ENCODE measurements at places on chromosomes 2 and 18. TPM values are rescaled to one million over a fixed set of nuclear protein-coding genes. Genes with fewer than 3 reads are reported as not detected.

DNA sequence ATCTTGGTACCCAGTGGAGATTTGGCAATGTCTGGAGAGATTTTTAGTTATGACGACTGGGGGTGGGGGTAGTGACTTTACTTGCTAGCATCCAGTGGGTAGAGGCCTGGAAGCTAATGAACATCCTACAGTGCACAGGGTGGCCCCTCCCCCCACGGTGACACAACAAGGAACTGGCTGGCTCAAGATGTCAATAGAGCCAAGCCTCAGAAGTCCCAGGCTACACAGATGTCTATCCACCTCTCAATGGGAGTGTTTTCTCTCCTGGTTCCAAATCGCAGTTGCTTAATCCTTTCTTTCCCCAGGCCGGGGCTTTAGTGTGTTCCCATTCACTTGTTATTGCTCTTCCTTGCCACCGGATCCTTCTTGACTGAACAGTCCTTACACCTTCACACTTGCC is 9.3 kb upstream of the CCBE1 start:
- no peak overlapping the region for H3K4me3 ChIP-seq
- H3K4me1 ChIP-seq = no peaks in the 10 kb centered on the region
- no peaks in the 10 kb centered on the region for H3K36me3 ChIP-seq
- no peak for DNase-seq
- no peaks in the 10 kb centered on the region for H3K27me3 ChIP-seq
- H3K27ac ChIP-seq = no peak overlapping the region

DNA sequence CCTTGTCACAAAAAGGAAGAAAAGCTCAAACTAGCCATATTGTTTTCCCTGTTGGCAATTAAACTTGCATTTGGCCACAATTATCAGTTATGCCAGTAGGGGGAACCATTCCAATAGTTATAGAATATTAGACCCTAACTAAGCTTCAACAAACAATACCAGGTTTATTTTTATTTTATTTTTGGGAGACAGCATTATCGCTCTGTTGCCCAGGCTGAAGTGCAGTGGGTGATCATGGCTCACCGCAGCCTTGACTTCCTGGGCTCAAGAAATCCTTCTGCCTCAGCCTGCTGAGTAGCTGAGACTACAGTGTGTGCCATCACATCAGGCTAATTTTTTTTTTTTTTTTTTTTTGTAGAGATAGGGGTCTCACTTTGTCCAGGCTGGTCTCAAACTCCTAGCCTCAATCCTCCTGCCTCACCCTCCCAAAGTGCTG is 102.1 kb downstream of the ATAD2B start:
- no peak overlapping the region for H3K27ac ChIP-seq
- H3K4me3 ChIP-seq = no peak overlapping the region
- H3K27me3 ChIP-seq = no peaks in the 10 kb centered on the region
- DNase-seq = no peak
- no peaks in the 10 kb centered on the region for H3K4me1 ChIP-seq

DNA sequence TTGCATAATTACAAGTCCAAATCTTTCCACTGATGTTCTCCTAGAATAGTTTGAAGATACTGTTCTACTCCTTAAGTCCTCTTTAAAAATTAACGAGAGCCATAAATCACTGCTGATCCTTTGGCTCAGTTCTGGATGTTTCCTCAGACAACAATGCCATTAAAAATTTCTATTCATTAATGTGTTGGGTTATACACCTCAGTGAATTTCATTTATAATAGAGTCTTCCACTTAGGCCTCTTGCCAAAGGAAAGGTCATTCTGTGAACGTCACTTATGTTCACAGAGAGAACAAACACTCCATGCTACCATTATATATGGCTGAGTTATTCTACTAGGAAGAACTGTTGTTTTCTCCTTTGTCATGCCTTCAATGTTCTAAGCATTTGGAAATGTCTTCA is 1472.3 kb upstream of the CELF4 start:
- H3K27me3 ChIP-seq = no peaks in the 10 kb centered on the region
- no peaks in the 10 kb centered on the region for H3K36me3 ChIP-seq
- no peak overlapping the region for H3K27ac ChIP-seq
- DNase-seq = no peak
- no peak overlapping the region for H3K4me3 ChIP-seq

DNA sequence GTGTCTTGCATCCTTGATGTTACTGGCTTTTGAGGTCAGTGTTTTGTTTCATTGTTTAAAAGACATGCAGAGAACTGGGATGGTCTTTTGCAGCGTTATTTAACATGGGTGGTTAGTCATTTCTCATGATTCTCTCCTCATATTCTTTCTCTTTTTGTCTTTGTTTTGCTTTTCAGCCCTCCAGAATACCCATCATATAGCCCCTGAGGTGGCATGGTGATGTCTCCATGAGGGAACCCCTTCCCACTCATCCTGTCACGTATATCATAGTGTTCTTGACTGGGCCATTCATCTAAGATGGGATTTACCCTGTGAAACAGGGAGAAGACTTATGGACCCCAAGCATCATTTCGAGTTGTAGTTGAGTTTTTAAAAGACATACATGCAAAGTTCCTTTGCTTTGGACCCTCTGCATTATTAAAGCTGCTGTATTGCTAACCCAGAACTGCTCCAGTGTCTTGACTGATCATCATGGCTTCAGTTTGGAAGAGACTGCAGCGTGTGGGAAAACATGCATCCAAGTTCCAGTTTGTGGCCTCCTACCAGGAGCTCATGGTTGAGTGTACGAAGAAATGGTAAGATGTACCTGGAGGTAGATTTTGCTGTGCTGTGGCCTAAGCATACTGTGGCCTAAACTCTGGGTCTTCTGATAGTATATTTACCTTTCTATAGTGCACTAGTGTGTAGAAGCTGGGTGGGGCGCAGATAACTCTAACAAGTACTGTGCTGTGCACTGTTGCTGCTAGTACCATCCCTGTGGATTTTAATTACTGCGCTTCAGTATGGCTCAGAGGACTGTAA is 1.4 kb downstream of the EHBP1 start:
- no peak for DNase-seq
- H3K36me3 ChIP-seq = no peaks in the 10 kb centered on the region
- no peak overlapping the region for H3K27ac ChIP-seq

DNA sequence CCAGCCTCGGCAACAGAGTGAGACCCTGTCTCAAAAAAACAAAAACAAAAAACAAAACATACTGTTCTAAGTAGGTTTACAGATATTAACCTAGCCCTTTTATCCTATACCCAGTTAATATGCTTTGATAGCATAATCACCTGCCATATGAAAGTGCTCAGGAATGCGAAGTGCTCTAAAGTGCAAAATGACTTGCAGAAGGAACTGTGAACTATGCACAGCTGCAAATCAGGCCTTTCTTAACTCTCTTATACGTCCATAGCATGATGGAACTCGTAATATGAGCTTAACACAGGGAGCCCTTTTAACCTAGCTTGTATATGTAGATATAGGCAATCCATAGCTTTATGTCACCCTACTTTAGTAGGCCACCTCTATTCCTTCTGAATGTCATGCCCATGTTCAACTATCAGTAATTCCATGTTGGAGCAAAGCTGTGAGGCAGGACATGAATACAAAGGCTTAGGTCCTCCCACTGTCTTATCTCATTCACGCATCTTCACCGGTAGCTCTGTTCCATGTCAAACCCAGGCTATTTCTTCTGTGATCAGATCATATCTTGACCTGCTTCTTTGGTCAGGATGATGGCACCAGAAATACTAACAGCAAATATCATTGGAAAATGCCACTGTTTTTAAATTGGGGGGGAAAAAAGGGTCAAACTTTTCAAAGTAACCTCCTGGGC is 72.9 kb downstream of the PRPF40A start:
- DNase-seq = no peak
- H3K27ac ChIP-seq = no peak overlapping the region
- H3K27me3 ChIP-seq = no peaks in the 10 kb centered on the region
- H3K36me3 ChIP-seq = peaks cover 16% of the 10 kb centered on the region

- H3K36me3 ChIP-seq = no peaks in the 10 kb centered on the region
- H3K27me3 ChIP-seq = no peaks in the 10 kb centered on the region
- H3K27ac ChIP-seq = peak overlapping the region; percentile 58
These were observed 54.7 kb downstream of the VWC2L start for GRCh38 chr2:214465363-214466146.

DNA sequence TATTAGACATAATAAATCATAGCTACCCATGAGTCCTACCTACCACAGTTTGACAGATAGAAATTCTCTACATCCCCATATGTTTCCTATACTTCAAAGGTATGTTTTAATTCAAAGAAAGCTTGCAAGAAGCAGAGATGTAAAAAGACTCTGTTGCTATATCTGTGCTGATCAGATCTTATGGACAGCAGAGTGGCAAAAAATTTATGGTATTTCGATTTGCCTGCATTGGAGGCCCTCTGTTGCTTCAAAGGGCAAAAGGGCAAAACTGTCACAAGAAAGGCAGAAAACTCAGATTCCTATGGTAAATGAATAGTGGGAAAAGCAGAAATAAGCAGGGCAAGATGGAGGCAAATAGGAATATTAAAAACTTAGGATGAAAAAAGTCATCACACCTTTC is 447.8 kb upstream of the SPHKAP start:
- no peak overlapping the region for H3K4me3 ChIP-seq
- DNase-seq = no peak
- no peaks in the 10 kb centered on the region for H3K27me3 ChIP-seq
- no peaks in the 10 kb centered on the region for H3K4me1 ChIP-seq
- no peaks in the 10 kb centered on the region for H3K36me3 ChIP-seq

GRCh38 chr2:45653122-45653913 is 1.8 kb downstream of the PRKCE start:
- H3K4me1 ChIP-seq = no peaks in the 10 kb centered on the region
- H3K27ac ChIP-seq = no peak overlapping the region

IL36RN gene
- total RNA-seq = not detected

REG3G gene
- not detected for total RNA-seq

ACOXL gene
- 0.55 TPM for total RNA-seq
